C1 segment of cervical spinal cord (tissue), 14 donors: ENCODE measurements at places on chromosomes 5 and 9.

GRCh38 chr5:140734354-140734753, 34.1 kb downstream of the ZMAT2 start:
- no peak for DNase-seq

- DNase-seq: no peak
Observed at GRCh38 chr5:160361624-160362228, 8.7 kb downstream of the C1QTNF2 start.

- DNase-seq: no peak
Observed at GRCh38 chr5:161548487-161549094, 2.1 kb upstream of the GABRB2 start.

GRCh38 chr5:174045470-174046025, at the start of gene NSG2:
NSG2 (plus strand) TSS chr5:174045706; CDS start chr5:174046756, 1,050 bp downstream.
- DNase-seq: peak; percentile 78

GRCh38 chr9:137433349-137433915, 7.7 kb downstream of the ENTPD8 start:
- no peak for DNase-seq

DNA sequence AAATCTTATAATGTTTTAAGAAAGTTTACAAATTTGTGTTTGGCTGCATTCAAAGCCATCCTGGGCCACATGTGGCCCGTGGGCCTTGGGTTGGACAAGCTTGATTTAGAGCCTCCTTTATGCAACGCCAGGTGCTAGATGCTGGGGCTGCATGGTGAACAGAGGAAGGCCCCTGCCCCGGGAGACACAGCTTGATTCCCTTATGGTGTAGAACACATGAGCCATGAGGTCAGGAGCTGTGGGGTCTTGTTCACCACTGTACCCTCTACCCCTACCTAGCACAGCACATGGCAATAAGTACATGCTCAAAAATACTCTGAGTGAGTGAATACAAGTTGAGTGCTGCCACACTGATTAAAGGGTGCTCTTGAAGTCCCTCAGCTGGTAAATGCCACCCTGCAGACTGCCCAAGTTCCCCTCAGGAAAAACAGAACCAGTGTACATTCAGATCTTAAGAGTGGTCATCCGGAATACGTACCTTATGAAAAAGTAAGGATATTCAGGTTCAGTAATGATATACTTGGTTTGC, 71.9 kb downstream of the ARRDC3 start:
- DNase-seq: no peak

- DNase-seq: no peak
Observed at GRCh38 chr5:61498121-61498520, 166.1 kb downstream of the ZSWIM6 start.

- no peak for DNase-seq
Observed at GRCh38 chr5:179181988-179182387, 121.8 kb downstream of the ZNF354C start.

GRCh38 chr9:93456504-93456903, 3.1 kb upstream of the FAM120AOS start:
- no peak for DNase-seq

DNA sequence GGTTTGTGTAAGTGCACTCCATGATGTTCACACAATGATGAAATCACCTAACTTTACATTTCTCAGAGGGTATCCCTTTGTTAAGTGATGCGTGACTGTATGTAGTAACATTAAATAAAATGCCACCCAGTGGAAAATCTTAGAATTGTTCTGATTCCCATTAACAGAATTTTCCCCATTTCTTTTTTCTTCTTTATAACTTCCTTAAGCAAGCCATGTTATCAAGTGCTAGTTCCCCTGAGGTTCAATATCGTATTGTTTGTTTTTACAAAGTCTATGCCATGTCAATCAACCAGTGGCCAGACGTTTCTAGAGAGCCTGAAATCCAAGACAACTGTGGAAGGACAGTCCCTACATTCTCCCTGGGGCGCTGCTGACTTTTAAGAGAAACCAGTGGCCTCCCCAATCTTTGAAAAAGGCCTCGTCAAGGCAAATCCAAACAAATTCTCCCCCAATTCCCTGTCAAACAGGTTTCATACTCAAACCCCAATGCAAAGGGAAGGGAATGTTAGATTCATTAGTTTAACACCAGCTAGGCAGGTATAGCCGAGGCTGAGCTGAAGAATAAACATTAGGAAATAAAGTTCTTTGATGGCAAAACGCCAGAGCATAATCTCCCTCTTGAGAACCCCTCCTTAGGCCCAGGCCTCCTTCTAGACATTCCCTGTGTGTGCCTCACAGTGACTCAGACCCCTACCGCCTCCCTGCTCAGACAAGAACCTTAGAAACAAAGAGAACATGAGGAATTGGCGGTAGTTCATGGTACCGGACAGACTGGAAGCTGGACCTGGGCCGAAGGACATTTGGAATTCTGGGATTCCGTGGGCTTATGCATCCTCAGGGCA, 198.7 kb downstream of the GNA14 start:
- no peak for DNase-seq

DNA sequence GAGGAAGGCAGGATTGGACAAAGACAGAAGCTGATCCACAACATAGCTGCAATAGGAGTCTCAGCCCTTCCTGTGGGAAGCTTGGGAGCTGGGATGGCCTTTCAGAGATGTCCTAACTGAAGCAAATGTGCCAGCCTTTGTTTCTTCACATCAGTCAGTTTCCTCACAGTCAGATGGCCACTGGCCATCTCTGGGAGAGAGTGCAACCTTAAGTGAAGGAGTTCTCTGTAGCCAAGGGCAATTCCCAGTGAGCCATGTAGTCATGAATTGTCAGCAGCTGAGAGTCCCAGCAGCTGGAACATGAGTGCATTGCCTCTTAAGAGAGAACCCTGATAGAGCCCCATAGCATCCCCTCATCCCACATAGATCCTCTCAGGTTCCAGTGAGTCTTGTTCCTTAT, 89.1 kb upstream of the LIFR start:
- DNase-seq: no peak

DNA sequence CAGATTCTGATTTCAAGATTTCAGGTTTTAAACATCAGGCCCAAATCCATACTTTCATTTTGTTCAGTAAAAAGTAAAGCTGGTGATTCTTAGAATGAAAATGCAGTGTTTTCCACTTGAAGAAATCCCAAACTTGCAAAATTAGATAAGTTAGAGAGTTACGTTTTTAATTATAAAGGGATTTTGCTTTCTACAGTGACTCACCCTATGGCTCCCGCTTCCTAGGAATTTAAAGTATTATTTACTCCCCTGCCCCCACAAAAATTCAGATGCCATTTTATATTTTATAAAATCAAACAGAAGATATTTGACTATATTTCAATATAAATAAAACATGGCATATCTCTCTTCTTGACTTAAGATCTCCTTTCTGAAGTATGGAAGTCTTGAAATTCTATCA, 402.9 kb downstream of the ZSWIM6 start:
- DNase-seq: no peak

DNA sequence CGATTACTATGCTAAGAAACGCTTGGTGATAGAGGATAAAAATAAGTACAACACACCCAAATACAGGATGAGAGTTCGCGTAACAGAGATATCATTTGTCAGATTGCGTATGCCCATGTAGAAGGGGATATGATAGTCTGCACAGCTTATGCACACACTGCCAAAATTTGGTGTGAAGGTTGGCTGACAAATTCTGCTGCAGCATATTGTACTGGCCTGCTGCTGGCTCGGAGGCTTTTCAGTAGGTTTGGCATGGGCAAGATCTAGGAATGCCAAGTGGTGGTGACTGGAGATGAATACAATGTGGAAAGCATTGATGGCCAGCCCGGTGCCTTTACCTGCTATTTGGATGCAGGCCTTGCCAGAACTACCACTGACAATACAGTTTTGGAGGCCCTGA, 208.4 kb downstream of the PDZD2 start:
- no peak for DNase-seq

DNA sequence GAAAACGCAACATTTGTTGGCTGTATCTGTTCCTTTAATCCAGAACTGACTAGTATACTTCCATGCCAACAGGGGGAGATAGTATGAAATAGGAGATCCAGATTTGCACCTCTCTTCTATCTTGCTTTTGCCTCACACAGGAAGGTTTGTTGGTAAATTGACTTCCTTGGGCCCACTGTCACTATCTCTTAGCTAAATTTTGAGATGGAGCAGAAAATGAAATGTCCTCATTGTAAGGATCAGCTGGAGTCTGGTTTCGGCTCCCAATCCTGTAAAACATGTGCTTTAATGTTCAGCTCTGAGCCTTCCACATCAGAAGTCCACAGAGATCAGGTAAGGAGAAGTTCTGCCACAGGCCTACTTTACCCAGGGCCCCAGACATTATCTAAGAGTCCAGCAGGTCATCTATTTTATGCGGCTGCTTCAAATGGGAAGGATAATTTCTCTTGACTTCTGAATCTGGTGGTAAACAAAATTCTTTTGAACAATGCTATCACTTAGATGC, 176.8 kb downstream of the FER start:
- no peak for DNase-seq
